ENCODE measurements at places on chromosomes 7 and 10.

DNA sequence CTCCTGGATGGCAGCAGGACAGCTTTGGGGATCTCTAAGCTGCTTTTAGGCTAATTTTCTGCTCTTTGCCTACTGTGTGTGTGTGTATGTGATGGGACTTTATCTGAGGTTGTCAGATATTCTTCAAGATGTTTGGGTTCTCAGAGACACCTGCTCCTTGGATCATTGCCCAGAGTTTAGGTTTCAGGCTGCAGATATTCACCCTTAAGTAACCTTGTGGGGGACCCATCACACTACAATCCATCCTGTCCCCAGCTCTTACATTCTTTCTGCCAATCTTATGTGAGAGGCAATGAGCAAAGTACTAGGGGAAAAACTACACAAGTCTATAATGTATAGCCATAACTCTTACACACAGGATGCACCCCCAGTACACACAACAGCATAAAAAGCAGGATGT is 263.0 kb upstream of the ZWINT start:
- DNase-seq: no peak

GRCh38 chr10:21724687-21725367 is 190.8 kb downstream of the MLLT10 start:
- peak; percentile 96 for DNase-seq

- no peak for DNase-seq
Measured at GRCh38 chr7:50641442-50642405, 76.5 kb upstream of the DDC start.

DNA sequence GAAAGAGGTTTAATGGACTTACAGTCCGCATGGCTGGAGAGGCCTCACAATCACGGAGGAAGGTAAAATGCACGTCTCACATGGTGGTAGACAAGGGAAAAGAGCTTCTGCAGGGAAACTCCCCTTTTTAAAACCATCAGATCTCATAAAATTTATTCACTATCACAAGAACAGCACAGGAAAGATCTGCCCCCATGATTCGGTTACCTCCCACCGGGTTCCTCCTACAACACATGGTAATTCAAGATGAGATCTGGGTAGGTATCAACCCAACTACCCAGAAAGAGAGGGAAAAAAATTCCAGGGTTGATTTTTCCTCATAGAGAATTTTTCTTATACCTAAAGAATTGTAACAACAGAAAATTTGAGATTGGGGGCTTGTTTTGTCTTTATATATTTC is 13.9 kb downstream of the RAPGEF5 start:
- no peak for DNase-seq

DNA sequence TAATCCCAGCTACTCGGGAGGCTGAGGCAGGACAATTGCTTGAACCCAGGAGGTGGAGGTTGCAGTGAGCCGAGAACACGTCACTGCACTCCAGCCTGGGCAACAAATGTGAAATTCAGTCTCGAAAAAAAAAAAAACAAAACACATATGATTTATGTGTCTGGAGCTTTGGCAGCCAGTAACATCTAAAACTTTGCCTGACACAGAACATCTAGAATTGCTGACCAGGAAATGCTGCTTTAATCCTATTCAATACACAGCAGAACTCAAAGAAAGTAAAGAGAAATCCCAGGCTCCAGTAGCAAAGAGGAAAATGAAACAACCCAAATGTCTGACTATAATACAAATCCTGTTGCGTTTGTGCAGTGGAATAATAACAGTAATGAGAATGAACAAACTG is 4.5 kb upstream of the CCDC6 start:
- no peak for DNase-seq

GRCh38 chr10:77240706-77241349 is 396.8 kb downstream of the KCNMA1 start:
- no peak for DNase-seq

- DNase-seq: no peak
Measured at GRCh38 chr7:20777377-20778062, 9.2 kb downstream of the SP8 start.

GRCh38 chr7:5243261-5243660 is 39.5 kb upstream of the SLC29A4 start:
- DNase-seq: no peak

DNA sequence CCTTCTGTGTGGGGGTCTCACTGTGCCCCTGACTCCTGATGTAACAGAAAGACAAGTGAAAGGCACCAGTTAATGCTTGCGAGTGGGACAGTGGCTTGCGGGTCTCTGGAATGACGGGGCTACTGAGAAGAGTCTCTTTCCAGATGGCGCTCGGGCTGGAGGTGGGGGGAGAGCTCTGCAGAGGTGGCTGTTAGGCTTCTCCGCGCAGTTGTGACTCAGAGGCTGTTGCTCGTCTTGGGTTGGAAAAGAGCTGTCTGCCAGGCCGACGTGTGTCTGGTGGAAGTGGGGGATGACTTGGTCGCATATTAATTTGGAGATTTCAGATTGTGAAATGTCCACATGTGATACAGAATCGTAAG is 27.9 kb upstream of the SH2B2 start:
- DNase-seq: no peak

DNA sequence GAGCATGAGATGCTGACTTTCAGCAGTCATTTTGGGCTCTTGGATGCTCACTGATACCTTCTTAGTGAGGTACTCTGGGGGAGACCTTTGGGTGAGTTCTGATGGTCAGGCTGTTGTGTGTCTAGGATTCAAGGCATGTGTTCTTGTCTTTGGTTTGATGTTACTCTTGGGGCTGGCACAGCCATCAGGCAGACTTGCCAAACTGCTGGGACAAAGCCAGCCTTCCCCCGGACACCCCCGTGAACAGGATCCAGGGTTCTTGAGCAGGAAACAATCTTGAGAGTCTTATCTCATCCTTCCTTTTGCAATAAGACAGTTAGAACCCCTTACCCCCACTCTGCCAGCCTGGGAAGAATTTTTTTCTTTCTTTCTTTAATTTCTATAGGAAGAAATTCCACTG is 42.2 kb downstream of the SUFU start:
- DNase-seq: no peak

- DNase-seq: no peak
Measured at GRCh38 chr7:101124376-101125056, 2.4 kb upstream of the SERPINE1 start.

- DNase-seq: no peak
Measured at GRCh38 chr10:131925011-131925649, 24.3 kb downstream of the PPP2R2D start.

DNA sequence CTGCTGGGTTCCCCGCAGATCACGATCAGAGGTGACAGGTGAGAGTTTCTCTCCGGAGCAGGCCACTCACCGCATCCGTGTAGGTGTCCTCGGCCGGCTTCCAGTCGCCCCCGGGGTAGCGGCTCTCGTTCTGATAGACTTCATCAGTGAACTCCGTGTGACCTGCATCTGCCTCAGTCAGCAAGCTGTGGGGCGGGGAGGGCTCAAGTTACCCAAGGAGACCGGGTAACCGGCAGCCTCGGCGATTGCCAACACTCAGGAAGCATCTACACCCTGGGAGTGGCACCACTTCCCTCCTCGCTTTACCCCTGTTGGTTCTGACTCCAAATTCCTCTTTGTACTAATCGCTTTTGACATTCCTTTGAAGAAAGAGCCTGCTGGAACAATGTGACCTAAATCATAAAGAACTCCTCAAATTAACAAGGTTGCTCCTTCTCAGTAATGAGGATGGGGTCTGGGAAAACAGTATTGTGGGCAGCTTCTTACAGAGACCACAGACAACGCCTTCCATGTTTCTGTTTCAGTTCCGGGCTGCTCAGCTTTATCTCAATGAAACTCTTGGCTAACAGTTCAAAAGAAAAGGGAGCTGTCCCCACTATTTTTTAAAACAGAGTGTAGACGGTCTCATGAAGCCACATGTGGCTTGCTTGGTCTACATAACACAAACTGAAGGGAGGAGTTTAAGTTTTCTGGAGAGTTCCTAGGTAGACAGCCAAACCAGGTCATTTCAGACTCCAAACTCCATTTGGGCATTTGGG is 118.1 kb downstream of the MYOF start:
- no peak for DNase-seq

- no peak for DNase-seq
Measured at GRCh38 chr7:157775560-157776332, 438.9 kb downstream of the DNAJB6 start.

DNA sequence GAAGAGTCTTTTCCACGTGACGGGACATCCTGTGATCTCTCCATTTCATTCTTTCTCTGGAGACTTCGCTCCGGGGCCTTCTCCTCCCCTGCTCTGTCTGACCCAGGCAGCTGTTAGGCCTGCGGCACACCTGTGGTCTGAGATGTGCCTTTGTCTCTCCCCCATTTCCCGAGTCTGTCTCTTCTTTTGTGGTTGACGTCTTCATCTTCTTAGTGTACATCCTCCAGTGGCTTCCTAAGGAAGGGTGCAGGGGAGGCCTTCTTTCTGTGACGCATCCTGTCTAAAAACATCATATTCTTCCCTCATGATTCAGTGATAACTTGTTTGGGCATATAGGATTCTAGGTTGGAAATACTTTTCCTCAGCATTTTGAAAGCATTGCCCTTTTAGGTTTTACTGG is 17.2 kb upstream of the ATP6V0E2 start:
- no peak for DNase-seq

DNA sequence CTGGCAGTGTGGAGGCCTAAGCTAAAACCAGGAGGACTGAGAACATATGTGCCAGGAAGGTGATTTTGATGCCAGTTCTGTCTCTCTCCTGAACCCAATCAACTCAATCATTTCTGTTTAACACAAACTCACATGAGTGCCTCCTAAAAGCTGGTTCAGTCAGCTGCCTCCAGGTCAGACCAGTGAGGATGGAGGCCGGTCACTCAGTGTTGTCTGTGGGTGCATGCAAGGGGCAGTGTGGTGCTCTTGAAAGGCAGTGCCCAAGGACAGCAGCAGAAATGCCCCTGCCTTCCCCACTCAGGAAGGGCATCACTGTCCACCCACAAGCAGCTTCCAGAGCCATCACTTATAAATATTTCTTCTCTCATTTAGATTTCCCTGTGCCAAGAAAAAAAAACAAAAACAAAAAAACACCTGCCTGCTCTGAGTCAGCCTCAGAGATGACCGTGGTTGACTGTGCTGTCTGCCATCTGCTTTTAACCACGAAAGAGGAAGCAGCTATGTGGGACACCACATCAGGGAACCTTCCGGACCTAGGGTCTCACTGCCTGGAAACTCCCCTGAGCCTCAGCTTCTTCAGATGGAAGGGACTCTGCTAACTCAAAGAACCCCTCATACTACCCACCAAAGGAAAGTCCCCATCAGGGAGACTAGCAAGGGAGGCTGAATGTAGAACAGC is 39.1 kb downstream of the VOPP1 start:
- no peak for DNase-seq

GRCh38 chr7:113120647-113121046 is 2.3 kb upstream of the SMIM30 start:
- no peak for DNase-seq

- no peak for DNase-seq
Measured at GRCh38 chr7:105815576-105815975, 60.8 kb downstream of the ATXN7L1 start.

GRCh38 chr7:2932402-2933251 is 88.5 kb upstream of the GNA12 start:
- DNase-seq: no peak

- DNase-seq: no peak
Measured at GRCh38 chr7:100267648-100268047, 39.9 kb upstream of the SPDYE3 start.

- no peak for DNase-seq
Measured at GRCh38 chr10:104899779-104900178, 258.7 kb downstream of the SORCS3 start.

GRCh38 chr10:62027841-62028501 is 126.5 kb downstream of the ARID5B start:
- DNase-seq: no peak

DNA sequence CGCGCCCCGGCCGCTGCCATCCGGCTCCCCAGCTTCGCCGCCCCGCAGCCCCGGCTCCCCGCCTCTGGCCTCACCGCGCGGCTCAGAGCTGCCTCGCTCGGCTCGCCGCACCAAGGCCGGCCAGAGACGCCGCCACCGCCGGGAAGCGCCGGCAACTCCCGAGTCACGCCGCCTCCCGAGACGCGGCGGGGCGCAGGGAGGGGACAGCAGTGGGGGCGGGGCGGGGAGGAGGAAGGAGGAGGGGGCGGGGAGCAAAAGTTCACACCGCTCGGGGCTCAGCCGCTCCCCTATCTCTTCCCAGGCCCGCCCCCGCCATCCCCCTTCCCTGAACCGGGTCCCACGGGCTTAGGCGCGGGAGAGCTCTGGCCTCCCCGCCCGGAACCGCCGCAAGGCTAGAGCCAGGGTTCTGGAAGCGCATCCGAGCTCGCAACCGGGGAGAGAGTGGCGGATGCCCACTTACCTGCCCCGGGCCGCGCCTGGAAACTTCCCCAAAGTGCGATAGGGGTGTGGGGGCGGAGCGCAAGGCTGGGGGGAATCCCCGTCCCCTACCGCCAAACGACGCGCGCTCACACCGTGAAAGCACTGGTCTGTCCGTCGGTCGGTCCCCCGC is 1.0 kb downstream of the CHST15 start:
- DNase-seq: peak; percentile 47

GRCh38 chr10:112972606-112973005 is 22.6 kb downstream of the TCF7L2 start:
- DNase-seq: no peak

- DNase-seq: peak; percentile 12
Measured at GRCh38 chr7:80060218-80060806, 74.3 kb upstream of the GNAI1 start.

GRCh38 chr7:38303866-38304265 is 30.4 kb upstream of the TARP start:
- DNase-seq: no peak

GRCh38 chr10:115659616-115660015 is 566.5 kb downstream of the ATRNL1 start:
- DNase-seq: no peak

- peak; percentile 33 for DNase-seq
Measured at GRCh38 chr10:12547301-12547771, 198.0 kb downstream of the CAMK1D start.

GRCh38 chr7:105448181-105448580 is 59.5 kb upstream of the SRPK2 start:
- DNase-seq: no peak

DNA sequence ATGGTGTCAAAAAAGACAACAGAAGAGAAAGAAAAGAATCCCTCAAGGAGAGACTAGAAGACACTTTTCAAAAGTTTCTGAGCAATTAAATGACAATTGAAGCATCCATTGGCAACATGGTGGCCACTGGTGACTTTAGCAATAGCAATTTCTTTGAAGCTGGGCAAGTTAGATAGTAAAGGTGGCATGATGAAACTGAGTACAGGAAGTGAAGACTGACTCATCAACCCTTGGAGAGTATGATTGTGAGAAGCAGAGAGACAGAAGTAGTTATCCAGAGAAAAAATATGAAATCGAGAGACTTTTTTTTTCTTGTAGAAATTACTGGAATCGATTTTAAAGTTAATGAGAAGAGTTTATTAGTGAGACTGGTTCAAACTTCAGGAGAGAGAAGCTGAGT is 52.5 kb downstream of the DGKB start:
- DNase-seq: no peak

DNA sequence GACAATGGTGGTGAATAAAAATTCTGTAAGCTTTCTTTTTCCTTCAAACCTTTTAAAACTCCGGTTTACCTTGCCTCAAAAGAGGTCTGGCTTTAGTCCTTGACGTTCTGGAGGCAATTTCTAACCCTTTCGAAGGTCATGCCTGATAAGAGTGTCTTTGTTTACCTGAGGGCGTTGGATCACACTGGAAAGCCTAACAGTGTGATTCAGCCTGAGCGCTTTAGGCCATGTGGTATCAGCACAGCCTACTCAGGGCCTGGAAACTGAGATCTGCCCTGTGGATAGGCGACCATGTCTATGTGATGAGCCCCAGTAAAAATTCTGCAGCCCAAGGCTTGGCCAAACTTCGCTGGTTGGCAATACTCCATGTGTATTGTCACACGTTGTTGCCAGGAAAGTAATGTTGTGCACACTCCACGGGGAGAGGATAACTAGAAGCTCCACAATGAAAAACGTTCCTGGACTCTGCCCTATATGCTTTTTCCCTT is 10.7 kb downstream of the CCDC6 start:
- no peak for DNase-seq
